ENCODE measurements at places on chromosomes 1 and 21.

DNA sequence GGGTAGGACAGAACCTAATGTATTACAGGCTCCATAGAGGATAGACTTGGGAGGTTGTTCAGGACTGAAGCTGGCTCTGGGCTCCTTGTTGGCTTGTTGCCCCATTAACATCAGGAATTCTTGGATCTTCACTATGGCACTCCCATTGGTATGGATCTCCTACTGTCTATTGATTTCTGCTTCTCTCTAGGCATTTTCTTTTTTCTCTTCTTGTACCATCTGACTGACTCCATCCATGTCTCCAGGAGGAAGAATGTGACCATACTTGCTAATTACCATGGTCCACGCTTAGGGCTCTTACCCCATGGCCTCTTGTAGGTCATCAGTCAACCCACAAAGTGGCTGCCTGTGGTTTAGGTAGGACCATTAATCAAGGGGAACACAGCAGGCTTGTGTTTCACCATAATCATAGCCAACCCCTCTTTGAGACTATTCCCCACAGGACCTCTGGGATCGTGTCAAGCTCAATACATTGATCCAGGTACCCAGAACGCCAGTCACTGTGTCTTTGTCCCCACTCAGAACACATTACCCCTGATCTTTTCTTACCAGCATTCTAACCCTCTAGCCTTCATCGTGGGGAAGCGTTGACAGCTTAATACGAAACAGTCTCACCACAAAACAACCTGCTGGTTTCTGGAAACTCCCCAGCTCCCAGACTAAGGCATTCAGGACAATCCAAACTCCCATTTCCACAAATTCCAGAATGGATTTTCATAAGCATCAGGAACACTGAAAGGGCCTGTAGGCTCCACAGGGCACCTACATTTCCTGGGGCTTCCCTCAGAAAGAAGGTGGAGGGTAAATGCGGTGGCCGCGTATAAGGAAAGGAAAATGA lies 97.1 kb downstream of the ETS2 start:
- no peak for DNase-seq

DNA sequence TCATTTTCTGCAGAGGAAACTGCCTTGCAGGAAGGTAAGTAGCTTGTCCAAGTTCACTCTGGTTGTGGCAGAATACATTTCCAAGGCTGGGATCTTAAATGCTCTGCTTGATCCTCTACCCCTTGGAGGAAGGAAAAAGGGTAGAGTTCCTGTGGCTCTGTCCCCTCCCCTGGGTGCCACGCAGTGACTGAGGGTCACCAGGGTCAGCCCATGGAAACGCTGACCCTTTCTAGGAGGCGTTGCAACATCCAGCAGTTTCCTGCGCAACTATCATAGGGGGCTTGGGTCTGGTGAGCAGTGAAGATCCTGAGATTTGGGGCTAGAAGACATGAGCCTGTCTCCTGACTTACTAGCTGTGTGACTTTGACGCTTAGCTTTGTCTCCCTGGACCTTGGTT lies 29.4 kb upstream of the EPS8L3 start:
- no peak for DNase-seq

DNA sequence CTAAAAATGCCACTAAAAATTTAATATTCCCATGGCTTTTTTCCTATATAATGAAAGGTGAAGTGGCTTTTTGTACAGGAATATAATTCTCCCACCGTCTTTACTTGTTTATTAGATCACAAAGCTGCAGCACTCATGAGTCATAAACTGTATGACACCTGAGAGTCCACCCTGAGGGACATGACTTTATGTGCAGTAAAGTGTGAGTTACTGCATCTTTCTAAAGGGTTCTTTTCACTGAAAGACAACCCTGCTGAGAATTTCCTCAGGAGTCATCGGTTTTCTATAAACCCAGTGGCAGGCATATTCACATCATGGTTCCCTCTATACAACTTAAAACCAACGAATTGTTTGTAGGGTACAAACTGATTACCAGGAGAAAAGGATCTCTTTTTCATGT lies 77.4 kb downstream of the APP start:
- no peak for DNase-seq

- DNase-seq, result no peak
These were observed 10.3 kb downstream of the DENND4B start for GRCh38 chr1:153936011-153936802.

DNA sequence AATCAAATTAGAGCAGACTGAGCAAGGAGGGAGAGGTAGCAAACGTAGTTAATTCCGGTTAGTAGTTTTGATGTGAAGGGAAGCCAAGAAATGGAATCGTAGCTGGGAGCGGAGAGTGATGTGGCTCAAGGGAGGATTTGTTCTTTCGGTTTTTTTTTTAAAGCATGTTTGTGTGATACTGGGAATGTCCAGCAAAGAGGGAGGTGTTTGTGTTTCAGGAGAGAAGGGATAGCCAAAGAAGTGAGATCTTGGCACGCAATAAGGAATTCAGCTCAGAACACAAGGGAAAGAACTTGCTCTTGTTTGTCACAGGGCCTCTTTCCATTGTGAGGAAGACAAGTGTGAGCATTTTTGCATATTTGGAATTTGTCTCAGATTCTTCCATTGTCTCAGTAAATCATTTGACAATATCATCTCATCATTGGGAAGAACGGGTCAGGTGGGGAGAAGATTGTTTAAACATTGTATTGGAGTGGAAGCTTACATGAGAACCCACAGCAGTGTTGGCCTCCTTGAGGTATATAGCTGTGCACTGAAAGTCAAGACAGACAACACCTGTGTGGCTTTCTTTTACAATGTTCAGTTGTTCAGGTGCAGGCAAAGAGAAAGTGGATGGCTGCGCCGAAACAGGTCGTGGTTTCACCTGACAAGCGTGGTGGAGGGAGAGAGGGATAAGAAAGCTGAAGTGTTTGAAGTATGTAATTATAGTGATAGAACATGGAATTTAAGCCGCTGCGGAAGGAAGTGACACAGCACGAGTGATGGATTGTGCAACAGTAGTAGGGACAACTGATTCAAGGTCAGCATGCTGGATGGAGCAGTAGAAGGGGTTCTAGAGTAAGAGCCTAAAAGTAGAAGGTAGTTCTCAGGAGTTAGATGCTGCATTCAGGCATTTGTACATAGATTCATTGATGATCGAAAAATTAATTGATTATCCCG lies 25.4 kb downstream of the FMN2 start:
- DNase-seq, result no peak

DNA sequence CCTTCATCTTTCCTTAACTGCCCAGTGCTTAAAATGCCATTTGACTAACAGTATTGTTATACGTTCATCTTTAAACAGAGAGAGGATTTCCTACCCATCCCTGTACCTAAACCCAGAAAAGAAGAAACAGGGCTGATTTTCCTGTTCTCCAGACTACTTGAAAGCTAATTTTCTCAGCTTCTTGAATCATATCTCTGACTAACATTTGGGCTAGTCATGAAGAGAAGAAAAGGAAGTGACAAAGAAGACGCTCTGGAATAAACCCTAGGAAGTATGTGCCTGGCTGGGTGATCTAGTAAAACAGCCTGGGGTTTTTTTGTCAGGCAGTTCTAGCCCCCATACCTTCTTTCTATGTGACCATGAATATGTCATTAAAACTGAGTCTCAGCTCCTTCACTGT lies 44.8 kb upstream of the SGIP1 start:
- DNase-seq, result no peak

DNA sequence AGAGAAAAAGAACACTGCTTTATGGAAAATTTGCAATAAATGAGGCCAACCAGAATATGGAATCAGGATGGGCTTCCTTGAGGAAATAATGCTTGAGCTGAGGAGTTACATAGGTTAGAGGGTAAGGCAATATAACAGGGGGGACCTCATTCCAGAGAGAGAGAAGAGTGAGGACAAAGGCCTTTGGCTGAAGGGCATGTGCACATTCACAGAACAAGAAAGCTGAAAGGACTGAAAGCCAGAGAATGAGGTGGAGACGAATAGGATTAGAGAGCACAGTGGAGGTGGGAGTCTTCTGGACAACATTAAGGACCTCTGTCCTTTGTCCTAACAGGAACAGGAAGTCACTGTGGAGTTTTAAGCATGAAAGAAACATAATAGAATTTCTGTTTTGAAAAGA lies 60.7 kb upstream of the MROH9 start:
- DNase-seq, result no peak

- DNase-seq, result no peak
These were observed 62.5 kb downstream of the MORN1 start for GRCh38 chr1:2328676-2329455.

DNA sequence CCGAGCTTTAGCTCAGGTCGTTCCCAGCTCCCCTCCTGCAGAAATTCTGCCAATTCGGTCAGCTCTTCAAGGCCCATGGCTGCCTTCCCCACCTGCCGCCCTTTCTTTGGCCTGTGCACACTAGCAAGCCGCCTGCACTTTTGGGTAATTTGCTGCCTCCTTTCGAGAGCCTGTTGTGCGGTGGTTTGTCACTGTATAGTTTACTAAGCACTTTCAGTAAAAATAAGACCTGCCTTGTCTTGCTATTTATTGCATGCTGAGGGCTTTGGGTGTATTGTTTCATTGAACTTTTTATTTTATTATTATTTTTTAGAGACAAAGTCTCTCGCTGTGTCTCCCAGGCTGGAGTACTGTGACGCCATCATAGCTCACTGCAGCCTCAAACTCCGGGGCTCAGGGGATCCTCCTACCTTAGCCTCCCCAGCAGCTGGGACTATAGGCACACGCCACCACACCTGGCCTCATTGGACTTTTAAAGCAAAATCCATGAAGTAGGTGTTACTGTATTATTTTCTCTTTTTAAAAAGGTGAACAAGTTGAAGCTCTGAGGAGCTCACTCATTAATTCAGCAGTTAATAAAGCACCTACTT lies 1.1 kb upstream of the FABP3 start:
- no peak for DNase-seq

DNA sequence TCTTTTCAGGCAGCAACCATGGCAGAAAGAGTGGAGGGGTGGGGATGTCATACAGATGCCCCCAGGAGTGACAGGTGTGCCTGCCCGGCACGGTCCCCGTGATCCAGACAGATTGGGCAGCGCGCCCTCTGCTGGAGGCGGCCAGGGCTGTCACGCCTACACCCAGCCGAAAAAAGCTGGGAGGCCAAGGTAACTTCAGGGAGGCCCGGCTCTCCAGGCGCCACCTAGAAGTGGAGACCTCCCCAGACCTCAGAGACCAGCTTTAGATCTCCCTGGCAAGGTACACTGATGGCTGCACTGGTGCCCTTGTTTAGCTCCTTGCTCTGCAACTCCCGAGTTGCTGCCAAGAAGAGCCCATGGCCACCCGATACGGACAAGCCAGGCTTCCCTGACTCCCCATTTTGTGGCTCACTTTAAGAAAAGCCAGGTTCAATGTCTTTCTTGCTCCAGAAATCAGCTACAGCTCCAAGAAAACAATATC lies 6.6 kb downstream of the GOLT1A start:
- DNase-seq, result peak; percentile 67

DNA sequence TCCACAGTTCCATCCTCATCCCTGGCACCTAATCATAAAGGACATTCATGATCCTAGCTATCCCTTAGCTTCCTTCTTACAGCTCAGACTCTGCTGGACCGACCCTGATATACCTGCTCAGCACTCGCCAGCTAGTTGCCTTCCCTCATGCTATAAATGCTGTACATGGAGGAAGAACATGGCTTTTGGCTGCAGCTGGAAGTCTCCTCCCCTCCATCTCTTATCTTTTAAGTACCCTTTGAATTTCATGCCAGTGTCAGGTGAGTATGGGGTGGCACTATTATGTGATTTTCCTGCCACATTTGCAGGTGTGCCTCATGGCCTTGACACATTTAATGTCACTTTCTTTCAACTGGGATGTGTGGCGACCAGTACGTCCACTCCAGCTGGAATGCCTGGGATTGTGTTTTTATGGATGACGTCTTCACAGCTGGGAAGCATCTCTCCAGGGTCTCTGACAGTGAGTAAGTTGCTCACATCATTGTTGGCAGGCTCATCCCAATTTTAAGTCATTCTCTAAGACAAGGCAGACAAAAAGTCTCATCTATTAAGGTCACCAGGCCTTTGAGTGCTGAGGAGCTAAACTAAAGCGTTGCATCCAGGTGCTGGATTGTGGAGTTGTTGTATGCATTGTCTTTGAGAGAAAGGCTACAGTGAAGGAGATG lies 43.4 kb downstream of the RUNX1 start:
- DNase-seq, result no peak

- no peak for DNase-seq
These were observed 68.1 kb downstream of the EDEM3 start for GRCh38 chr1:184686540-184686939.

DNA sequence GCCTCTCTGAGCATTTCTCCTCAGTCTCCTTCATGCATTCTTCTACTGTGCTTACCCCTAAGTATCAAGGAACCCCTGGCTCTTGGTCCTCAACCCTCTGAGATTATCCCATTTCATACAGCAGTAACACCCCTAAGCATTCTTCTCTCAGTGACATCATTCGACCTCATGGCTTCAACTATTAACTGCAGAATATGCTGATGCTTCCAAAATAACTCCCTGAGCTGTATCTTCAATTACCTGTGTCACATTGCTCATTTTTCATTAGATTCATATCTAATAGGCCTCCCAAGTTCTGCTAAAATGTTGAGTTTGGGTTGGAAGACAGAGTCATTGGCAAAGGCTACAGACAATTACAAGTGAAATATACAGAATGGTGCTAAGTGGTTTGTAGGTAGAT lies 7.5 kb downstream of the CAPN8 start:
- DNase-seq, result no peak

GRCh38 chr1:200147094-200147493 lies 119.6 kb downstream of the NR5A2 start:
- DNase-seq, result no peak

- no peak for DNase-seq
These were observed 114.2 kb upstream of the NR5A2 start for GRCh38 chr1:199913318-199913717.

- DNase-seq, result no peak
These were observed 110.9 kb downstream of the NTPCR start for GRCh38 chr1:233061265-233061664.

DNA sequence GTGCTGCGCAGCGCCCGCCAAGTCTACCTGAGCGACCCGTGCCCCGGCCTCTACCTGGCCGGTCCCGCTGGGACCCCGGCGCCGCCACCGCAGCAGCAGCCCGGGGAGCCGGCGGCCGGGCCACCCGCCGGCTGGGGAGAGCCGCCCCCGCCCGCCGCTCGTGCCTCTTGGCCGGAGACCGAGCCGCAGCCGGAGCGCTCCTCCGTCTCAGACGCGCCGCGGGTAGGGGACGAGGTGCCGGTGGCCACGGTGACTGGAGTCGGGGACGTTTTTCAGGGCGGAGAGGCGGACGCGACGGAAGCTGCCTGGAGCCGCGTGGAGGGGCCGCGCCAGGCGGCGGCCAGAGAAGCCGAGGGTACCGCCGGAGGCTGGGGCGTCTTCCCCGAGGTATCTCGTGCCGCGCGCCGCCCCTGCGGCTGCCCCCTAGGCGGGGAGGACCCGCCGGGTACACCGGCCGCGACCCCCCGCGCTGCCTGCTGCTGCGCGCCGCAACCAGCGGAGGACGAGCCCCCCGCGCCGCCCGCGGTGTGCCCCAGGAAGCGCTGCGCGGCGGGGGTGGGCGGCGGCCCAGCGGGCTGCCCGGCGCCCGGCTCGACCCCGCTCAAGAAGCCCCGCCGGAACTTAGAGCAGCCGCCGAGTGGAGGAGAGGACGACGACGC lies 646 bp downstream of the IER5 start:
- peak; percentile 14 for DNase-seq

GRCh38 chr1:217660353-217661062 lies 29.4 kb downstream of the SPATA17 start:
- DNase-seq, result no peak

GRCh38 chr1:117633936-117634335 lies 28.1 kb downstream of the TENT5C start:
- DNase-seq, result no peak
